GM13976 (cell line): ENCODE measurements at places on chromosomes 2 and 18.
A peak's percentile ranks its signal among the peaks of the same experiment; 100 is the strongest.

DNA sequence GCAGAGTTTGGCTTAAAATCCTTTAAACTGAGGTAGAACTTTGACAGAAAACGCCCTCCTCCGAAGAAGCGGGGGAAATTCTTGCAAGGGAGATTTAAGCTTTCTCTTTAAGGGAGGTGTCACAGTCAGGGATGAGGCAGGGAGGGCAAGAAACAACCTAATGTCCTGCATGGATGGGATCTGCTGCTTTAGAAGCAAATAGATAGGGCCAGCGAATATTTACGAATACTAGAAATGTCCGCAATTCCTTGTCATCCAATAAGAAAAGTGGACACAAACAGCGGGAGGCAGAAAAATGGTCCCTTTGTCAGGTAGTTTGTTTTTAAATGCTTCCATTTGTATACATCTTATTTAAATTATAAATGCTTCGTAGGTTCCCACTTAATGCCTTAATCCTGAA lies 12.0 kb downstream of the MEIS1 start:
- DNase-seq = no peak

DNA sequence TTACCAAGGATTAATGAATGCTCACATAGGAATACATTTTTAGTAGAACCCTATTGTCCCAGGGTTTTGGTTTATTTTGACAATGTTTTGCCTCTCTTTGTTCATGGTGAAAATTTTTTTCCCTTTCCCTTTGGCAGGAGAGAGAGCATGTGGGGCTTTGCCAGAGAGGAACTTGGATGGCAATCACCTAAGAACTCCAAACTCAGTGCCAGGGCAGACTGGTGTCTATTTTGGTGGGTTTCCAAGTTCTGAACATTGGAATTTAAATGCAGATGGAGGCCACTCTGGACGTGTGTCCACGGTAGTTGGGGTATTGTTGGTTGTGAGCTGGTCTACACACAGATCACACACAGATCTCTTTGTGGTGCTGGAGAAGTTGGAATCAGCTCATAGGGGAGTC lies 2091.1 kb upstream of the PIK3C3 start:
- DNase-seq = no peak

DNA sequence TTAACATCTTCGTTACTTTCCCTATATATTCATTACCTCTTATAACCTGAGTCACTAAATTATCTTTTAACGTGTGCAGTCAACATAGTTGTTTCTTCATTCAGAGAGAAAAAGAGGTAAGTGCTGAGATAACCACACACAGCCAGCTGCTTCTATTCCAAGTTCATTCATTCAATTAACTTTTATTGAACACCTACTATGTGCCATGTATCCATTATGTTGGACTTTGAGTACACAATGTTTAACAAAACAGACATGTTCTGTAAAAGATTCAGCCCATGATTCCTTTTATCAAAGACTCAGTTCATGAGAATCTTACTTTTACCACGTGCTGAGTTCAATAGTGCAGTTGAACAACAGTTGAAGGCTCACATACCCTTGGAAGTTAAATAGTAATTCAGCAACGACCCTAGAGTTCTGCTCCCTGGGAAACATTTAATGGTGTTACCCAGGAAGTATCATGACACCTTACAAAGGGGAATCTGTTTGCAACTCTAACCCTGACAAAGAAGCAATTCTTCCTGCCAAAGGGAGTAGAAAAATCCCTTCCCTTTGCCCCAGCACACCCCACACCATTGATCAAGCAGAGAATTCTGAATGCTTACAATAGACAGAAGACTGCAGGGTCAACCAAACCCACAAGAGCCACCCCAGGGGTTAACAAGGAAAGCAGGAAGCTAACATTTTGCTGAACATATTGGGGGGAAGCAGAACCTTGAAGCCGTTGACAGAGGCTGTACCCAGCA lies 595.8 kb downstream of the STK39 start:
- no peak for DNase-seq

DNA sequence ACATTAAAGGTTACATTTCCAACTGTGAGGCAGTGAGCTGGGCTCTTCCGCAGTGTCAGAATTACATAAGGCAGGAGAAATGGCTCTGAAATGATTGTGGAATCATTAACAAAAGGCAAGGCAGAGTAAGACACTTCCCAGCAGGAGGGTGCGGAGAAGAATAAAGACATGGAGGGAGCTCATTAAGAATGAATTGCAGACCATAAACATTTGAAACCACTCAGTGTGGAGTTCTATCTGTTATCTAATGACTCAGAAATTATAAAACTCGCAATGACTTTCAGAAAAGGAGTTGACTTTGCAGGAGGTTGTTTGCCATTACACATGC lies 77.0 kb downstream of the SMIM21 start:
- no peak for DNase-seq

DNA sequence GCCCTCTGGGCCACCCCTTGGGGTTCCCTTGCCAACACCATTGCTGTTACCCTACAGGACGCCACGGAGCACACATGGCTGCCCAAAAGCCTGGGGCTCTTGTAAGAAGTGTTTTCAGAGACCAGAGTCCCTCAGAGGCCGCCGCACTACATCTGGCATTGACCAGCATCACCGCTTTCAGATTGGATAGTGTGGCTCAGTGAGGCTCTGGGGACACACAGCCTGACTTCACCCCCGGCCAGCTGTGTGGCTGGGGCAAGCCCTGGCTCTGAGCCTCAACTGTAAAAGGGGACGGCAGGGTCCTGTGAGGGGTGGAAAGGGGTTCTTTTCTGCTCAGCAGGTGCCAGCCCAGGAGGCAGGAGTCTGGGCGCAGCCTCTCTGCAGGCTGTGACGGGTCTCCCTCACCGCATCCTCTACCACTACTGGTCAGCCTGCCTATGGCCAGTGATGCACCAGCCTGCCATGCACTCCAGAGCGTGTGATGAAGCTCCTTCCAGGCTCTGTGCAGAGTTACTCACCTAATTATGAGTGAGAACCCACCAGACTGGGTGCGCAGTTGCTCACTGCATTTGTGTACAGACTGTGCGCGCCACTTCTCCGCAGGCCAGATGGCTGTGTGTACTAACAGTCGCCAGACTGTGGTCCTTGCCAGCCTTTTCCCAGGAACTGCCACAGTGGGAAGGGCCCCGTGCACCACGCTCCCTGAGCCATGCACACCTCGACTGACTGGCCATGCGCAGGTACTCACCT lies 10.7 kb upstream of the OTOF start:
- no peak for DNase-seq

GRCh38 chr2:135948642-135949355 lies 36.6 kb downstream of the DARS1 start:
- DNase-seq = peak; percentile 36

- no peak for DNase-seq
Measured at GRCh38 chr2:147002256-147002655, 842.6 kb upstream of the ACVR2A start.

DNA sequence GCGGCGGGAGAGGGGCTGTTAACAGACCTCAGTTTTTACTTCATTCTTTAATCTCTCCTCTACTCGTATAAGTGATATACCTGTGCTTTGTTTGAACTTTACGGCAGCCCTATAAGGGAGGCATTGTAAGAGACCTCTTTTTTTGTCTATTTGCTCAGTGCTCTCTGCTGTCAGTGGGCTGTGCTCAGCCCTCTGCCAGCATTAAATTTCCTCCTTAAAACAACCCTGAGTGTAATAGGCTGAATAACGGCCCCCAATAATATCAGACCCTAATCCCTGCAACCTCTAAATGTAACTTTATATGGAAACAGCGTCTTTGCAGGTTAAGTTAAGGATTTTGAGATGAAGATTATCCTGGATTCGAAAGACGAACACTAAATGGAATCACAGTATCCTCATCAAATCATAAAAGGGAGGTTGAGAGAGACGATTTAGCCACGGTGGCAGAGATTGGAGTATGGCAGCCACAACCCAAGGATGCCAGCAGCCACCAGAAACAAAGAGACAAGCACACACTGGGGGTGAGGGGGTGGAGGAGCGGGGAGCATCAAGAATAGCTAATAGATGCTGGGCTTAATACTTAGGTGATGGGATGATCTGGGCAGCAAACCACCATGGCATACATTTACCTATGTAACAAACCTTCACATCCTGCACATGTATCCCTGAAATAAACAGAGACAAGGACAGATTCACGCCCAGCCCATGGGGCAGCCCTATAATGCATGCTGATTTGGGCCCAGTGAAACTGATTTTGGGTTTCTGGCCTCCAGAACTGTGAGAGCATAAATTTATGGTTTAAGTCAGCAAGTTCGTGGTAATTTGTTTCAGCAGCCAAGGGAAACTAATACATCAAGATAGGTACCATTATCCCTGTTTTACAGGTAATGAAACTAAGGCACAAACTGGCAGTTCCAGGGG lies 894 bp upstream of the FARSB start:
- no peak for DNase-seq

DNA sequence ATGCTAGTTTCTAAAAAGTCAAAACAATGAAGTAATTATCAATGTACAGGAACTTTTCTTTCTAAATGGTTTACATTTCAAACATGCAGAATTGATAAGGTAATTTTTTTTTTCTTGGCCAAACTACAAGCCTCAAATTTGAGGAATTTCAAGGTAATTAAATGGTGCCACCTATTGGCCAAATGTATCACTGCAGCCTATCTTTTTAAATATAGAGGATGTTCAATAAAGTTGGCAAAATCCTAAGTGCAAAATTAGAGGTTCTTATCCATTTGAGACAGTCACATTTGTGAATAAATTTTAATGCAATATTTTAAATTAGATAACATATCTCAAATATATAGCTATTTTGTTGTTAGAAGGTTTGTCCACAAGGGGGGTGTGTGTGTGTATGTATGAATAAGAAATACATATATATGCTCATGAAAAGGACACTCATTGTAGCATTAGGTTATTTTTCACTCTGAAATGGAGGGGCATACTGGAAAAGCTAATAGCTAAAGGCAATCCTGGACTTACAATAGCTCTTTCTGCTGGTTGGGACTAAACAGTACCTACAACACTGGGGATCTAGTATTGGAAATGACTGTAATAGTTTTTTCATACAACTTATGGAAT lies 26.2 kb downstream of the MMADHC start:
- peak; percentile 42 for DNase-seq

- no peak for DNase-seq
Measured at GRCh38 chr18:10329101-10329500, 125.3 kb upstream of the APCDD1 start.

DNA sequence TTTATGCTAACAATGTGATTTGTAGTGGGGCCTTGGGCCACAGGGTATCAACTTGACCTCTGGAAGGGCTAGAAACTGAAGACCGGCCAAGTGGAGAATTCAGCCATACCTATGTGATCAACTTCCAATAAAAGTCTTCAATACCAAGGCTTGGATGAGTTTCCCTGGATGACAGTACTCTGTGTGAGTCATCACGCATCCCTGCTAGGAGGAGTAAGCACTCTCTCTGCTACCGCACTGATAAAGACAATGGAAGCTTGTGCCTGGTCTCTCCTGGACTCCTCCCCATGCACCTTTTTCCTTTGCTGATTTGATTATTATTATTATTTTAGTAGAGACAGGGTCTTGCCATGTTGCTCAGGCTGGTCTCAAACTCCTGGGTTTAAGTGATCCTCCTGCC lies 58.1 kb downstream of the SKA1 start:
- no peak for DNase-seq

DNA sequence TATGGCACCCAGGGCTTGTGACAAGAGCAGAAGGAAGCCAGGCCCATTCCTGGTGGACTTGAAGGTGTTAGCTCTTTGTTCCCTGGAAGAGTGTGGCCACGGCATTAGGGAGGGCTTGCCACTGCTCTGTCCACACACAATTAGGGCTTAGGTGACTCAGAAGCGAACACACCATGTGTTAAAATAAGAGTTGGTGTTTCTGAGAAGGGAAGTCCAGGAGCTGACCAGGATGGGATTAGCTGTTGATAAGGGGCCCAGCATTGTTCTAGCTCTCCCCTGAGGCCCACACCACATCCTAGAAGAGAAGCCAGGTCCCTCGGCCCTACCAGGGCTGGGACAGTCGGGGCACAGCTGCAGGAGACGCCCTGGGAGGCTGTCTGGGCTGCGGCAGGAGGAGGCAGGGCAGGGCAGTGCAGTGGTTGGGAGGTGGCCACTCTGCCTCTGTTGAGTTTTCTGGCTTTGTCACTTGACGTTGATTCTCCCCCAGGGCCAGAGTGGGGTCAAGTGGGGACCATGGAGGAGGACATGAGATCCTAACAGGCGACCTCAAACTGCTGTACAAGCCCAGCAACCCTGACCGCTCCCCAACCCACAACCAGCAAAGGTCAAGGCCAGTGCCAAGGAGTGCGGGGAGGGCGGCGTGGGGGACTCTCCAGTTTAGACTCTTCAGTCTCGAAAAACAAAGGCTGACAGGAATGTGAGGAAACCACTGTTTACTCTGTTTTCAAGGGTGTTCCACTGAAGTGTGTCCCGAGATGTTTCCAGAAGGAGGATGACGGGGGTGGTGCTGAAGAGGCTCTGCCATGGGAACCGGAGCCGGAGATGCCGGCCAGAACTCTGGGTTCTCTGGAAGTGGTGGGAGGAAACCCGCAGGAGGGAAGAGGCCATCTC lies 16.8 kb downstream of the GNLY start:
- no peak for DNase-seq

- DNase-seq = no peak
Measured at GRCh38 chr2:36516136-36516870, 81.7 kb downstream of the FEZ2 start.

GRCh38 chr2:39059366-39059952 lies 61.4 kb downstream of the SOS1 start:
- peak; percentile 38 for DNase-seq

GRCh38 chr18:55665506-55665905 lies 77.5 kb upstream of the TCF4 start:
- DNase-seq = no peak

GRCh38 chr2:162113776-162114168 lies 38.3 kb downstream of the GCG start:
- DNase-seq = no peak

DNA sequence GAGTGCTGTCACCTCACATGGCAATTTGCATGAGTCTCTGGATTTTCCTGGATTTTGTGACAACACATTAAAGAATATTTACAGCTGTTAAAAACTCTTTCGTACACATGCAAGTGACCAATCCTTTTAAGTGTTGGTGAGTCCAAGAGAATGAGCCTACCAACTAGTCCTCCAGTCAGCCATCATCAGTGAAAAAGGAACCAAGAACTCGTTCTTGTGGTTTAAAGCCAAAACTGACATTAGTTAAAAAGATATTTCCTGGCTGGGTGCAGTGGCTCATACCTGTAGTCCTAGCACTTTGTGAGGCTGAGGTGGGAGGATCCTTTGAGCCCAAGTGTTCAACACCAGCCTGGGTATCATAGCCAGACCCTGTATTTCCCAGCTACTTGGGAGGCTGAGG lies 215.4 kb upstream of the ITGA4 start:
- peak; percentile 21 for DNase-seq

GRCh38 chr18:63444580-63444979 lies 22.3 kb upstream of the VPS4B start:
- DNase-seq = no peak
